ENCODE measurements at places on chromosomes 5 and 9.
A peak's percentile ranks its signal among the peaks of the same experiment; 100 is the strongest.

DNA sequence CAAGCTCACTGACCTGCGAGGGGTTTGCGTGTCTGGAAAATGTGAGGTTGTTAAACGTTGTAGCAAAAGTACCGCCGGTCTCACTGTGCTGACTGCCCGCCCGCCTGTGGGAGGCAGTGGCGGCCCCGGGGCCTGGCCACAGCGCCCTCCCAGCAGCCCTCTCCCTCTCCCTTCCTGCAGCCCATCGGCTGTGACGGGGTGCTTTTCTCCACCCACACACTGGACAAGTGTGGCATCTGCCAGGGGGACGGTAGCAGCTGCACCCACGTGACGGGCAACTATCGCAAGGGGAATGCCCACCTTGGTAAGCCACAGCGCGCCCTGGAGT, 6.2 kb downstream of the ADAMTSL2 start:
- no peak for DNase-seq

DNA sequence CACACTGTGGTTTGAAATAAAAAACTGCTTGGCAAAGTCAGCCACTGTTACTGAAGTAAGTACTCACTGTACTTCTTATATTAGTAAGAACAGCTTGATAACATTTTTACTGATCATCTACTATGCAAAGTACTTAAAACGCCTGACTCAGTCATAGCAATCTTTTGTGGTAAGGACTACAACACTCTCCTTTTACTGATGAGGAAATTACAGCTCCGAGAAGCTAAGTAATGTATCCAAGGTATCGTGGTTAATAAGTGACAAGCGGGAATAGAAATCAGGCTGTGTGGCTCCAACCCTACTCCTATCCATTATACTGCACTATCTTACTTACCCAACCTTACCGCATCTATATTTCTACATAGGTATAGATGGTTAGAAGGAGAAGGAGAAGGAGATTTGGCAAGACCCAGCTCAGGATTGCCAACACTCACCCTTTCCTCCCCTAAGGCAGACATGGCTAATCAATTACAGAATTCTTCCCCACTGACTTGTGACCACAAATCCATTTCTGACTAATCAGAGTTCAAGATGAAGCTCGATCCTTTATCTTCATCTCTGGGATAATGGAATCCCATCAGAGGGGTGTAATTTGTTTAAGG, 281.4 kb downstream of the SPOCK1 start:
- DNase-seq = no peak

- no peak for DNase-seq
Measured at GRCh38 chr9:127035423-127035822, 87.0 kb downstream of the ANGPTL2 start.

DNA sequence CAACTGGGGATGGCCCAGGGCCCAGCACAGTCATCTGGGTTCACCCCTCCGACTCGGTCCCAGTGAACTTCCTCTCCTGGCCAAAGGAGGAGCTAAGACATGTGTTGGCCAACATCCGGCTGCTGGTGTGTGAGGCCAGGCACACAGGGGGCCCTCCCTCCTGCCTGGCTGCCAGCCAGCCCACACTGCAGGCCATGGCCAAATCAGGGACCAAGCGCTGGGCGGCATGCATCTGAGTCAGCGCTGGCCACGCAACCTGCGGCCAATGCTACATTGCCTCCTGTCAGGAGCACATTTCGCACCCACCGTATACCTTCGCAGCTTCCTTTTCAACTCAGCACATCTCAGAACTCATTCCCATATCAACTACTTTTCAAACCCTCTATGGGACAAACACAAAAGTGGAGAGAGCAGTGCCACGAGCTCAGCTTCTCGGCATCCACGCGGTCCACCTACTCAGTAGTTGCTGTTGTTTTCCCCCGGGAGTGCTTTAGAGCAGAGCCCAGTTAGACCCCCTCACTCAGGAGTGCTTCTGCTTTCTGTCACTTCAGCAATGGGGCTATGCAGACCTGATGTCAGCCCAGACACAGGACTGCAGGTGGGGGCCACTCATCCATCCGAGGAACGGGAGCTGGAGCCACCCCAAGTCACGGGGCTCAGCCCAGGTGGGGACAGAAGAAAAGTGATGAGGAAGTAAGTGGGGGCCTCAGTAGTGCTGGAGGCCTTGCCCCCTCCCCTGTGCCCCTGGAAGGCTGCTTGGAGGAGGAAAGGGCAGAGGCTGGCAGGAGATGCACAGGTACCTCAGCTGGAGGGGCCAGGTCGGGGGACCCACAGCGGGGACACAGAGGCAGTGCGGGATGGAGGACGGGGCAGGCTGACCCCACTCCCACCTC, 13.9 kb downstream of the NINJ1 start:
- peak; percentile 52 for DNase-seq

- no peak for DNase-seq
Measured at GRCh38 chr9:21121595-21122251, 19.9 kb downstream of the IFNW1 start.

GRCh38 chr5:93208141-93208751, 372.8 kb downstream of the NR2F1-AS1 start:
- no peak for DNase-seq

GRCh38 chr5:154273028-154273617, 82.6 kb downstream of the GALNT10 start:
- no peak for DNase-seq

DNA sequence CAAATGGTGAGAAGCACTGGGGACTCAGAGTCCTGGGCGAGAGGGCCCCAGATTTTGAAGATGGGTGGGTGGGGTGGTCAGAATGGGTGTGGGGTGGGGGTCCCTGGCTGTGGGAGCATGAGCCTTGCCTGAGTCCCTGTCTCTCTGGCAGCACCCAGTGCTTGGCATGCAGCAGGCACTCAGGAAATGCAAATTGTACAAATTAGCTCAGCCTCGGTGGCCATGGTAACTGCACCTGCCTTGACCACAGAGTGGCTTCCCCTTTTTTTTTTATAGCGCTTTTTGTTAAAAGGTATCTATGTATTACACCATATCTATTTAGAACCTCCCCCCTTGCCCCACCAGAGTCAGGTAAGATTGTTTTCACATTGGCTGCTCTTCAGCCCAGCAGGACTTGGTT, 19.2 kb upstream of the PITX1 start:
- no peak for DNase-seq

GRCh38 chr9:101367323-101367722, 17.5 kb downstream of the BAAT start:
- DNase-seq = no peak

GRCh38 chr5:86463339-86463738, 154.4 kb upstream of the COX7C start:
- DNase-seq = no peak

- no peak for DNase-seq
Measured at GRCh38 chr9:38467404-38467803, 43.1 kb upstream of the IGFBPL1 start.

- DNase-seq = no peak
Measured at GRCh38 chr5:158882236-158882635, 217.5 kb downstream of the EBF1 start.

- no peak for DNase-seq
Measured at GRCh38 chr5:132680780-132681475, 7.1 kb downstream of the IL4 start.

DNA sequence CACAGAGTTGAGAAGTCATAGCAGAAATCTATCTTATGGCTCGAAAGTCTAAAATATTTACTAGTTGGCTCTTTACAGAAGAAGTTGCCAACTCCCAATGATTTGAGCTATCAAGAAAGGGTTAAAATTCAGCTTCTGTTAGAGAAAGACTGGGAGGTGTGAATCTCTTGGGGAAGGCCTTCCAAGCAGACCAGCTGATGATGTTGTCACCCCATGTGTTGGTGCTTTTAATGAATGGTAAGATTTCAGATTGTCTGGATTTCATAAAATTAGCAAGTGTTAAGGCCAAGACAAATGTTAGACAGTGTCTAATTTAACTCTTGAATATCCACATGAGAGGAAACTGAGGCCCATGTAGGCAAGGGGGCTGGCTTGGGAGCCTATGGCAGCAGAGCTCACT, 63.9 kb downstream of the PPARGC1B start:
- DNase-seq = no peak

DNA sequence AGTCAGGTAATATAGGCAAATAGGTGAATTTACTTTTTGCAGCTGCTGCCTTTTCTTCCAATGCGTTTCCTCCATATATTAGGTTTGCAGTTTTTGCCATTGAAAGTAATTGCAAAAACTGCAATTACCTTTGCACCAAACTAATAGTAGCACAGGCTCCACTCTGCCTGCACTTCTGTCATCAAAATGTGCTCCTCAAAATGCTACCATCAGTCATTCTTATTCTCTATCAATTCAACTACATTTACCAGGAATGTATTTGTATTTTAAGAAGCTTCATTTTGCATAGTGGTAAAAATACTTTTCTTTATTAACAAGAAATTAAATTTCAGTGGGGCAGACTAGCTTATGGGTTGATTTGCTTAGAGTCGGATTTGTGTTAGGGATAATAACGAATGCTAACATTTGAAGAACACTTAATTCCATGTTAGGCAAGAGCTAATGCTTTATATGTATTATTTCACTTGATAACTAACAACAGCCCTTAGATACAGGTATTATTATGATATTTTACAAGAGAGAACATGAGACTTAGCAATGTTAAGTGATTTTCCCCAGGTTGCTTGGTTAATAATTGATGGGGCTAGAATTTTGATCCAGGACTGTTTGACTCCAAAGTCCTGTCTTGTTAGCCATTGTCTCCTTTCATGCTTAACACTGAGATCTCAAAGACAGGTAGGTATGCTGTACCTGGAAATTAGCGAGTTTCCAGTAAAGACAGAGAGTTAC, 300.4 kb downstream of the MAN2A1 start:
- no peak for DNase-seq

GRCh38 chr9:136655536-136656182, 7.1 kb upstream of the EGFL7 start:
- no peak for DNase-seq
